Ovary (tissue), 10 donors: ENCODE measurements at places on chromosomes 5 and 9.

DNA sequence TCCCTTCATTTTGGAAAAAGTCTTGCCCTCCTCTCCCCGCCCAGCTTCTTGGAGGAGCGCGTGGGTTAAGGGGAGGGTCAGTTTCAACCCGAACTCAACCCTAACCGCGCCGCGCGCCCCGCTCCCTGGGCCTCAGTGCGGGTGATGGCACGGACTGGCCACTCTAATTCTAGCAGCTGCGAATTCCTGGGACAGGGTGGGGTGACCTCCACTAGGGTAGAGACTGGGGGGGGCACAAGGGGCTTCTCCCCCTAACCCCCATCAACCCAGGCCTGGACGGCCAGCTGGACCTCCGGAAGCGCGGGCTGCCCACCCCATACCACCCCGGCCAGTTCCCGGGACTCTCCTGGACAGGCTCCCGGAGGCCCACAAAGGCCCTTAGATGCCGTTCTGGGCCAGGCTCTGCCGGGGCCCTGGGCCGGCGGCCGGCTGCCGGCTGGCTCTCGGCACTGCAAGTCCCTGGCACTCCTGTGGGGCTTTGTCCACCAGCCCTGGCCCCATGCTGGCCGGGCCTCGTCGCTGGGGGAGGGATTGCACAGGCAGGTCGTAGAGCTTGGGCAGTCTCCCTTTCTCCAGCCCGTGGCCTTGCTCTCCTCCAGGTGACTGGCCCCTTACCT, 7.2 kb upstream of the PSD2 start:
- peak; percentile 49 for DNase-seq

DNA sequence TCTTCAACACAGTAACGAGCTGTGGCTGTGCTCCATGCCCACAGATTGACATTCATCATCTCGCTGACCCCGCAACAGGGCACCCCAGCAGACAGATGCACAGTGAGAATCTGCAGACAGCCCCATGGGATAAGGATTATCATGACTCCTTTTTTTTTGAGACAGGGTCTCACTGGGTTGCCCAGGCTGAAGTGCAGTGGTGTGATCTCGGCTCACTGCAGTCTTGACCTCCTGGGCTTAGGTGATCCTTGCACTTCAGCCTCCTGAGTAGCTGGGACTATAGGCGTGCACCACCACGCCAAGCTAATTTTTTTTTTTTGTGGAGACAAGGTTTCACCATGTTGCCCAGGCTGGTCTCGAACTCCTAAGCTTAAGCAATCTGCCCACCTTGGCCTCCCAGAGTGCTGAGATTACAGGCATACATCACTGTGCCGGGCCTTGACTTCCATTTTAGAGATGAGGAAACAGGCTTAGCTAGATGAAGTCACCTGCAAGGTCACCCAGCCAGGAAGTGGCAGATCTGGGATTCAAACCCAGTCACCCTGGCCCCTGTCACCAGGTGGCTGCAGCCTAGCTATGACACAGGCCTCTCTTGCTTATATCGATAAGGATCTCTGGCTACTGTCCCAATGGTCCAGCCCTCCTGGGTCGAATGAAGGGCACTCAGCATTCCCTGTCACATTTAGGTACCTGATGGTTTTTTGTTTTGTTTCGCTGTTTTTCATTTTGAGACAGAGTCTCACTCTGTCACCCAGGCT, 5.1 kb downstream of the AIF1L start:
- DNase-seq, result no peak

GRCh38 chr5:40390281-40391149, 289.2 kb upstream of the PTGER4 start:
- DNase-seq, result no peak

DNA sequence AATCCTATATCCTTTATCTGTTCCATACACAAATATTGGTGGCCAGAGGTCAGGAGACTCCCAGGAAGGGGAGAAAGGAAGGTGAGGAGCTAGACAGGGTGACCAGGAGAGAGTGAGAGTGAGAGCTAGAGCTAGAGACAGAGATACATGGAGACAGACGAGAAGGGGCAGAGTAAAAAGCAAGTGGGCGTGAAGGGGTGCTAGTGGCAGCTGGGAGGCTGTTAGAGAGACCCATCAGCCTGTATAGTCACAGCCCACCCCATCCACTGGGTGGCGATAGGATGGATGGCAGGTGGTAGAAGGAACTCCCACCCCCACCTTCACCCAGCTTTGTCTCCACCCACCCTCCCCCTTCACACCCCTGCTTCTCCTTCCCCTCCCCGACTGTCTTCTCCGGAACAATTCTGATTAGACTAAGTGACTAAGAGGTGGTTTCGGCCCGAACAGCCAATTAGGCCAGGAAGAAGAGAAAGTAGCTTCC, 32.8 kb downstream of the PCDH1 start:
- no peak for DNase-seq

DNA sequence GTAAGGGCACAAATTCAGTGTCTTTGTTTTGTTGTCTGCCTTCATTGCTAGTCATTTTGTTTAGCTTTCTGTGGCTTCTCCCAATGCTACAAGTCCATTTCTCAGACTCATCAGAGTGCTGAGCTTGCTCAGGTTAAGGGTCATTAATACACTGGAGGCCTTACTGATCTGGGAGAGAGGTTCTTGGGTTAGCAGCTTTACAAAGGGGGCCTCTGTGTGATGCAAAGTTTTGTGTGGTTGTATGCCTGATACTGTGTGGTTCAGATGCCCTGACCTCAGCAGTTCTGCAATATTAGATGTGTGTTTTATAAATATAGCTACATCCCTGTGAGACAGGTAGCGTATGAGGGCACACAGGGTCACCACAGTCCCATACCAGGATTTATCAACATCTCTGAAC, 34.8 kb upstream of the SMARCA2 start:
- no peak for DNase-seq

DNA sequence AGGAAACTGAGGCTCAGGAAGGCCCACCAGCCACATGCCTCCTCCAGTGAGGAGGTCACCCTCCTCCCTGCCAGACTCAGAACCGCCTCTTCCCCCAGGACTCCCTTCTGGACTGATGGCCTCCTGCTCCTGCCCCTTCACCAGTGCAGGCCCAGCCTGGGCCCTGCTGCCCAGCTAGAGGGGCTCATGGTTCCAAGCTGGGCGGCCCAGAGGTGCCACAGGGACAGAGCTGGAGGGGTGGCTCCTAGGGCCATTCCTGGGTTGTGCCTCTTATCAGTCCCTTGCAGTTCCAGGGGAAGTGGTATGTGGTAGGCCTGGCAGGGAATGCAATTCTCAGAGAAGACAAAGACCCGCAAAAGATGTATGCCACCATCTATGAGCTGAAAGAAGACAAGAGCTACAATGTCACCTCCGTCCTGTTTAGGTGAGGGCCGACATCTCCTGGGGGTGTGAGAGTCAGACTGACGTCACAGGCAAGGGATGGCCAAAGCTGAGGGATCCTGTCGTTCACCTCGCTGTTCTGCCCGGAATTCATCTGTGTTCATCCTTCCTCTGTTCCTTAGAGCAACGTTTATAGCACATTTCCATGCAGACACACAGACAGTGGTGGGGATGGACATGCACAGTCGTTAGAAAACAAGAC, 819 bp downstream of the LCN2 start:
- no peak for DNase-seq

- DNase-seq, result no peak
These were observed 19.3 kb downstream of the ABHD17B start for GRCh38 chr9:71891557-71892189.

- DNase-seq, result no peak
These were observed 111.4 kb downstream of the LHX2 start for GRCh38 chr9:124122813-124123462.

DNA sequence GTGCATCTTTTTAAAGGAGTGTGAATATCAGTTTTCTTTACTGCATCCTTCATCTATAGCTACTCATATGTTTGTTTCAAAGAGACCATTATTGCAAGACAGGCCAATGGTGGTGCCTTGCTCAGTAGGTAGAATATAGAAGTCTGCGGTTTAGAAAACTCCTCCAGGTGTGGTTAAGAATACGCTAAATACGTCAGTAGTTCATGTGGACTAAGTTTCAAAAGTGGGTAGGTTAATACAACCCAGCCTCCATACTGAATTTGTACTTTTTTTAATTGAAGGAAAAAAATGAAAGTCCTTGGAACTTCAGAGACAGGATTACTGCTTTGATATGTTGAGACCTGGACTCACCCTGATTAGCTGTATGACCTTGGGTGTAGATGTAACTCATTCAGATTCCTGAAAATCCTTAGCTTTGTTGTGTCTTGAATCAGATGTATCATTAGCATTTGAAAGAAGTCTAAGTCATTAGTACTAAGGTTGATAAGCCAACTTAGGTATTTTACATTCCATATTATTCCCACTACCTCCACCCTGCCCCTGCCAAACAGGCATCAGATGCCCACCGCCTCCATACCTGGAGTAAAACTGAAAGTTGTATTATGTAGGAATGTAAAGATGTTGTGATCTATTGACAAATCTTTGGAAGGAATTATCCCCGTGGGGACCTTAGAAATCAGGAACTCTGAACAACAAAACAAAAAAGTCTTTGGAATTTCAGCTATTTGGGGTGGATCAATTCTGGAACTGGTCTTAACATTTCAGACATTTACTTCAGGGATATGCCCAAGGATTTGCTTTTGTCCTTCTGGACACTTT, 6.1 kb downstream of the BASP1 start:
- no peak for DNase-seq

GRCh38 chr9:133359399-133360175, 3.2 kb downstream of the SURF2 start:
- no peak for DNase-seq

GRCh38 chr5:29780401-29780800, 1413.1 kb upstream of the CDH6 start:
- DNase-seq, result no peak

DNA sequence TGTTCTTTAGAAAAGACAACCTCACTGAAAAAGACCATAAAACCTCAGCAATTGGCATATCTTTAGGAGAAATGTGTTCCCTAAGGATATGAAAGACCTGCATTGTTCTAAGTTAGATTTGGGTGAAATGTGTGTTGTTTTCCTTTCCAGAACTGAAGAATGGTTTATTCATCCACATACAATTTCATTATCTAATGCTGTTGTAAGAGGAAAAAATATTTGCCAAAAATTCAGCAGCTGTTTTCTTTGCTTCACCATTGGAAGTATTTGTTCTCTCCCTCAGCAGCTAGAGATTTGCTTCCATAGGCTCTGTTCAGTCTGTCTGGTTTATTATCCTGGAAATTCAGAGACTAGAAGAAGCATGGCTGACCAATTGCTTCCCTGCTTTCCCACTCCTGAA, 150.9 kb downstream of the ISOC1 start:
- DNase-seq, result no peak

GRCh38 chr5:170293273-170293672, 4.3 kb downstream of the LCP2 start:
- no peak for DNase-seq
